ENCODE measurements at places on chromosomes 16 and 17. TPM values are rescaled to one million over a fixed set of nuclear protein-coding genes. Genes with fewer than 3 reads are reported as not detected.
A peak's percentile ranks its signal among the peaks of the same experiment; 100 is the strongest.

SHBG gene
- total RNA-seq: 0.50 TPM

CCT6B gene
- total RNA-seq: 0.48 TPM

GRCh38 chr17:73639322-73639721, 4.9 kb downstream of the SDK2 start:
- no peak for DNase-seq

DNA sequence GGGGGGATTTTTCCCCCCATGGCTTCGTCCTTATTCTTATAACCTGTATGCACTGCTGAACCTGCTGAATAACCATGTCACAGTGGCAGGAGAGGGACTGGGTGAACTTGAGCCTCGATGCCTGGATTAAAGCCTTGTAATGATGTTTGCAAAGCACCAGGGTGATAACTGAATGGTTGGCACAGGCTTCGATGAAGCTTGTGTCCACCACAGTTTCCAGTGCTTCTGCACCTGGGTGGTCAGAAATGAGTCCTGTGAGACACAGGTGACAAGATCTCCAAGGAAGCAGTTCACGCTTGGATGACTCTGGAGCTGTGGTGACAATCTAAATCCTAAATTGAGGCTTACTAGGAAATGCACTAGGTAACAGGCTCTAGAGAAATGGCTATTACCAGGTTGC, 729.3 kb downstream of the MAF start:
- DNase-seq: no peak

DNA sequence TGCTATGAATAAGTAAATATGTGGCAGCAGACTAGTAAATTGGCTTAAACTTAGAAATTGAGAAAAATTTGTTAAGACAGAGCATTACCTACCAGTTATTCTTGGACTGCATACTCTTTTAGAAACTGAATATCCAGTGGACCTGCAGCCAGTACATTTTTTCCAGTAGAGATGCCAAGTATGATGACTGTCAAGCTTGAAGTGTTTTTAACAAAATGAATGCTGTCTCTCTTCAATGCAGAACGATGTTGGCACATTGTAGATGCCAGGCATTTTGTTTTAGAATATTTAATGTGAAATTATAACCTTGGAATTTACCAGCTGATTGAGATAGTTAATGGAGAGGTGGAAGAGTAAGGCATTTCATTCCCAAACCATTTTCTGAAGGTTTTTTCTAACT, 52.5 kb downstream of the NFAT5 start:
- DNase-seq: no peak

DNA sequence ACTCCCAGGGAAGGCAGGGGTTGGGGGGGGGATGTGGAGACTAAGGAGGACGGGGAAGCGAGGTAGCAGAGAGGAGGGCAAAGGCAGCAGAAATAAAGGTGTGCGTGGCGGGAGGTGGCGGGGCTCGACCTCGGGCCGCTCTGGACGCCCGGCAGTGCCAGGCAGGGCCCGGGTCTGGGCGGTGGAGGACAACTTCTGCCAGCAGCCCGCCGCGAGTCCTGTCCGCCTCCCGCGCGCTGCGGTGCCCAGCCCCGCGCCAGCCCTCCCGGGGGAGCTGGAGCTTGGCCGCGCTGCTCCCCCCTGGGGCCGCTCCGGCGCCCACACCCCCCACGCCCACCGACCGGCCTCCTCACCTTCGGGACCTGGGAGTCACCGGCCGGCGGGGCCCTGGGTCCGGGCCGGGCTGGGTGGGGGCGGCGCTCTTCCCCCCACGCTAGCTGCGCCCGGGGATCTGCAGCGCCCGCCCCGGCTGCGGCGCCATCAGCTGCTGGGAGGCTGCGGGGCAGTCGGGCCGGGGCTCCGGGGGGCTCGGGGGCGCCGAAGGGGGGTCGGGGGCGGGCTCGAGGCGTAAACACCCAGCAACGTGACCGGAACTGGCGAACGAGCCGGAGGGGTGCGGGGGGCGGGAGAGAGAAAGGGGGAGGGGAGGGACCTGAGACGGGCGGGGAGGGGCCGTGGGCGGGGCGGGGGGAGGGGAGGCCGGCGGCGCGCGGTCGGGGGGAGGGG, at the start of gene CCDC92B:
Gene CCDC92B, minus strand, starts transcription at position 595 of the 726 bp plus-strand sequence. CDS start 14,507 bp downstream, outside the sequence.
- no peak for DNase-seq

DNA sequence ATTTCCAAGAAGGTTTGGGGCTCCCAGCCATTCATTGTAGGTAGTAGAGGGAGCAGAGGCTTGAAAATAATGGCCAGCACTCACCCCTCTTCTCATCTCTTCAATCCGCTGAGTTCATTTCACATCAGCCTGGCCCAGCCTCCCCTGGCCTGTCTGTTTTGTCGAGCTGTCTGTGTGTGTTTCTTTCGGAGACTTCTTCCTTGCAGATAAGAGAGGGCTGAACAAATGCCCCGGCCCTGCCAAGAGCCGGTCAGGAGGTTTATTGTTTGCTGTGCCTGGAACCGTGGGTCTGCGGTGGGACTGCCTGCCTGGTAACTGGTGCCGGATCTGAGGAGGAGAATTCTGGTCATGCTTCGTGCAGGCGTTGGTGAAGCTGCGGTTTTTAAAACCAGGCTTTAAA, 3.4 kb downstream of the VPS4A start:
- DNase-seq: peak; percentile 30

- no peak for DNase-seq
These were observed 151.8 kb downstream of the PITPNC1 start for GRCh38 chr17:67528751-67529436.

DNA sequence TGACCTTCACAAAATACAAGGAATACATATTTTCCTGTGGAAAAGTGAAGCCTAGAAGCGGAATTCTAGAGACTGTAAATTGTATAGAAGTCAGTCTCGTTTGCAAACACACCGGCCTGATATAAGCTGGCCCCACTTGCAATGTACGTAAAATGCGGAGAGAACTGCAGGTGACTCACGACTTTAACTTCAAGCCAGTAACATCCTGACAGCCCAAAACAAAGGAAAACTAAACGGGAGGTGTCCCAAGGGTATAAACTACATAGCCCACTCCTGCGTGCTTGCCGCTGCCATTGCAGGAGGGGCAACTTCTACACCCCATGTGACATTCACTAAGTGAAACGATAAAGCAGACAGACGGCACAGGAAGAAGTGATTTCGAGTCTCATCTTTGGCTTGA, 101.6 kb downstream of the CYTH1 start:
- no peak for DNase-seq

DNA sequence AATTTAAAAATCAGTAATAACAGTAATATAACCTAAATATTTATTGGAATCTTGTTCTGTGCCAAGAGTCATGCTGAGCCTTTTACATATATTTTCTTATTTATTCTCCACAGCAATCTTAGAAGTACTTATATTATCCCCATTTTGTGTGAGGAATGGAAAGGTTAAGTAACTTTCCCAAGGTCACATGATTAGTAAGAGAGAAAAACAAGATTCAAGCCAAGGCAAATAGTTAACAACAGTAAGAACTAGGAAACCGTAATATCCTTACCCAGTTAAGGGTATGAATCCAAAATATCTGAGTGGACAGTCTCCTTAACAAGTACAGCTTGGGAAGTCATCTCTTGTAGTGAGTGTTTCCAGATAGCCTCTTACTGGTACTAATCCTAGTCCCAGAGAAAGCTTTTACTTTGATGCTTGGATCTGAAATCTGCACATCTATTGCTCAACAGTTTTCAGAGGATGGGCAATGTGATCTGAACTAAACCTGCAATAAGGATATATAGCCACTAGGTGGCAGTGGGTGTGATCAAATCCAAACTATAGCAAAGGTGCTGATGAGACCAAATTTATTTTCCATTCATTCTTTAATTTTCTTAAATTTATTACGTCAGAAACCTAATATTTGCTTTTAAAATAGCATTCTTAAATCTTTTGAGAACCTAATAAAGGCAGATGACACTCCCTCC, 23.3 kb downstream of the SHISA6 start:
- no peak for DNase-seq

DNA sequence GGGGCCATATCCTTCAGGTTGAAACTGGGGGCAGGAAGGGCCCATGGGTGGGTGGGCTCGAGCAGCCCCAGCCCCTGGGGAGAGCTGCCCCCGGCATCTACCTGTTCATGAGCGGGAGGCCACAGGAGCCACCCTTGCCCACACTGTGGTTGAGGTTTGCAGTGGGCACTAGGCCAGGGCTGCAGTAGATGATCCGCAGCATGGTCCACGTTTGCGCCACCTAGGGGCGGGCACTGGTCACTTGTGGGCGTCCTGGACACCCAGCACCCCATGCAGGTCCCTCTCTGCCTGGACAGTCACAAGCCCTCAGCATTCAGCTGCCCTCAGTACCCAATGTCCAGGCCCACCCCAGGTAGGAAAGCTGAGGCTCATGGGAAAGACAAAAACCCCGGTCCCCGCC, 1.8 kb upstream of the JMJD8 start:
- DNase-seq: no peak

- DNase-seq: no peak
These were observed 1.4 kb downstream of the MFAP4 start for GRCh38 chr17:19385521-19385983.

DNA sequence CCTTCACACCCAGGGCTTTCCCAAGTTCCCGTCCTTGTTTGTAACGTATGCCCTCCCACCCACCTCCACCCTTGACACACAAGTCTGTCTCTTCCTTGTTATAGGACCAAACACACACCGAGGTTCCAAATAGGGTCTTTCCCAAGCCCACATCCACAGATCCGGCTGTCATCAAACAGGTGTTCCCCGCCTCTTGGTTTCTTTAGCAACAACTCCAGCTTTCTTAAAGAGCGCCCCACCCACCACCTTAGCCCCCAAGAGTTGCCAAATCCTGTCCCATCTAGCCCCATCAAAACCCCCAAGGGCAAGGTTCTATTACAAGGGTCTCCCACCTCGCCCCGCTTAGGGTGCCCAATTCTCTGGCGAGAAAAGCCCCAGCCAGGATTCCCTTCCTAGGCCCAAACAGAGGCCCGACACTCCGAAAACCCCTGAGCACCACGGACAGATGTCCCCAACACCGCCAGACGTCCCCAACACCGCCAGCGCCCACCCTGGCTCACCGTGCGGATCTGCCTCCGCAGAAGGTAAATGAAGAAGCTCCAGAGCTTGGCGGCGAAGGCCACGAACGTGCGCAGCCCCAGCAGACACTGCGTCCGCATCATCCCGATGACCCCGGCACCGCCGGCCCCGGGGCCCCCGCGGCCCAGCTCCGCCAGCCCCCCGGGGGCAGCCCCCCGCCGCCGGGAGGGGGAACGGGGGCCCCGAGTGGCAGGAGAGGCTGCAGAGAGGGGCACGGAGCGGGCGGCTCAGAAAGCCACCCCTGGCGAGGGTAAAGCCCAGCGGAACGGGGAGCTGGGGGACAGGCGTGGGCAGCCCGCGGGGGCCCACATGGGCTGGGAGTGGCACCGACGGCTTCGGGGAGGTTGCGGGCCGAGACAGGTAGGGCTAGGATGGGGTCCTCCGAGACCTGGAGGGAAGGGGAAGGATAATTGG, 573 bp downstream of the CTDNEP1 start:
- DNase-seq: no peak

DNA sequence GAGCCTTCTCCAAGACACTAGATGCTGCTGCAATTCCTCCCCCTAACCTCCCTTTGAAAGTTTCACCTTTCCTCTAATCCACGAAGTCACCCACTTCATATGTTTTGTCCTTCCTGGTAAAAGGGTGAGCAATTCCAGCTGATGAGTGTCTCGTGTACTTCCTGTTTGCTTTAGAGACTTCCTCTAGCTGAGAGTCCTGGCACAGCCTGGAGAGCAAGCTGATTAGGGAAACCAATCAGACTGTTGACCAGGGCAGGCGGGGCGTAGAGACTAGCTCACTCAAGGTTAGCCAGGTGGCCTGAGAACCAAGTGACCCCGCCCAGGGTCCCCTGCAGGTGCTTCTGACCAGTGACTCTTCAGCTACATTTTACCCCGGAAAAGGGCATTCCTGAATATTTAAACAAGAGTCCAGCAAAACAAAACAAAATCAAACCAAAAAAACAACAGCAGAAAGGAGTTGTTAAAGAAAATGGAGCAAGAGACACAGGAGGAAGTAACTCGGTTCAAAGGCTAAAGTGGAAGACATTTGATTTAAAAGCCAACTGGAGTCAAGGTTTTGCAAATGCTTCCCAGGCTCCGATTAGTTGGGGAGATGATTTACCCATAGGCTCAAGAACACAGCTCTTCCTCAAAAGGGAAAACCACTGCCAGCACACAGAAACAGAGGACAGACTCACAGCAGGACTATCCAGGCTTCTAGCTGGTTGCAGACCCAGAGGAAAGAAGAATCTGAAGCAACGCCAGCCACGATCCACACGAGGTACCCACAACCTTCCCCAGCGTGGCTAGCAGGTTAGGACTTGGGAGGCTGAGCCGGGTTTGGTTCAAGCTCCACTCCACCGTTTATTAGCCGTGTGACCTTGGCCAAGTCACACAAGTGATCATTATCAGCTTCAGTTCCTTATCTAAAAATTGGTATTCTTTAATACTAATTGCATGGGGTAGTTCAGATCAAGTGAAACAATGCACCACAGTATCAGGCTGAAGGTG, 13.4 kb downstream of the HSPB9 start:
- no peak for DNase-seq

DNA sequence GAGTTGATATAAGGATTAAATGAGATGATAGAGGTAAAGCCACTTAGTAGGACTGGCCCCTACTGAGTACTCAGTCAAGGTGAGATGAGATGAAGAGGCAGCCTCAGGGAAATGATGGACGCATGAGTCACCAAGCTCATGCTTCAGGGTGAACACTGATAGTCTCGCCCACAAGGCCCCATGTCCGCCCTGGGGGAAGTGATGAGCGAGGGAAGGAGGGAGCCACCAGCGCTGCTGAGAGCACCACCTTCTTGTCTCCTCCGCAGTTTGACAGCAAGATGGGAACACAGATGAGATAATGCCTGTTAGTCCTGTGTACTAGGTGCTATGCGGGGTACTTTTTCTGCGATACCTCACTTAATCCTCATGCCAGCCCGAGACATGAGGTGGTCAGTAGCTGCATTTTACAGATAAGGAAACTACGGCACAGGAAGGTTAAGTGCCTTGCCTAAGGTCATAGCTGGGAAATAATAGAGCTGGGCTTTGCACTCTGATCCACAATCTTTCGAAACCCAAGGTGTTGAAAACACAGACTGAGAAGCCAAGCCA, 383.0 kb downstream of the CPPED1 start:
- no peak for DNase-seq

DNA sequence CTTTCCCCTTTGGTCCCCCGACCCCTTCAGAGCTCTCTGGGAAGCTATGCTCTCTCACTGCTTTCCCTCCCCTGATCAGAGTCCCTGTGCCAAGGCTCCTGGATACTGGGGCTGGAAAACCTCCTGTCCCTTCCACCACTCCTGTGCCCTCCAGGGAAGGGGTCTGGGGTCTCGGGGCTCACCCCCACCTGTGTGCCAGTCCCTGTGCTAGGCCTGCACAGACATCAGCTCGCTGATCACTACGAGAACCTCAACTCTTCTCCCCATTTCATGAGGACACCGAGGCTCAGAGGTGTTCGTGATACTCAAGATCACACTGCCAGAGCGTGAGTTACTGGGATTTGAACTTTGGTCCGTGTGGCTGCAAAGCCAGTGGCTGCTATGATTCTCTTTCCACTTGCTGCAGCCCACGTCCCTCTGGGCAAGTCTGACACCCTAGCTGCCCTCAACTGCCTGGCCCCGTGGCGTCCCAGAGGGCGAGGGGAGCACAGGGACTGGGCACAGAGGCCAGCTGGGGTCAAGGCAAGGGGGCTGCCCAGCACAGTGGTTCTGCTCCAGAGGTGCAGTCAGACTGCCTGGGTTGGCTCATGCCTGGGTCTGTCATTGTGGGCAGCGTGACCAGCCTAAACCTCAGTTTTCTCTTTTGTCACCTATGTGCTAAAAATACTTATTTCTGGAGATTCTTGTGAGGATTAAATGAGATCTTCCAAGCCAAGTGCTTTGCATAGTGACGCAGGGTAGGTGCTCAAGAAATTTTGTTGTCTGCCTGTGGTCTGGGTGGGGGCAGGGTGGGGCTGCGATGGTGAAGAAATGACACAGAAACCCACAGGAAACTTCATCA, 43.8 kb upstream of the TOB1 start:
- peak; percentile 75 for DNase-seq
